Central memory CD8-positive, alpha-beta T cell (primary cell): ENCODE measurements at places on chromosomes 1 and 21.

- no peak for DNase-seq
Measured at GRCh38 chr1:48645883-48646282, 130.8 kb downstream of the BEND5 start.

- no peak for DNase-seq
Measured at GRCh38 chr1:44531785-44532566, 126.9 kb downstream of the RNF220 start.

- no peak for DNase-seq
Measured at GRCh38 chr1:171346881-171347280, 32.9 kb downstream of the FMO4 start.

- no peak for DNase-seq
Measured at GRCh38 chr1:234607109-234608024, 2.6 kb downstream of the IRF2BP2 start.

GRCh38 chr1:170376801-170377385, 155.1 kb upstream of the GORAB start:
- no peak for DNase-seq

DNA sequence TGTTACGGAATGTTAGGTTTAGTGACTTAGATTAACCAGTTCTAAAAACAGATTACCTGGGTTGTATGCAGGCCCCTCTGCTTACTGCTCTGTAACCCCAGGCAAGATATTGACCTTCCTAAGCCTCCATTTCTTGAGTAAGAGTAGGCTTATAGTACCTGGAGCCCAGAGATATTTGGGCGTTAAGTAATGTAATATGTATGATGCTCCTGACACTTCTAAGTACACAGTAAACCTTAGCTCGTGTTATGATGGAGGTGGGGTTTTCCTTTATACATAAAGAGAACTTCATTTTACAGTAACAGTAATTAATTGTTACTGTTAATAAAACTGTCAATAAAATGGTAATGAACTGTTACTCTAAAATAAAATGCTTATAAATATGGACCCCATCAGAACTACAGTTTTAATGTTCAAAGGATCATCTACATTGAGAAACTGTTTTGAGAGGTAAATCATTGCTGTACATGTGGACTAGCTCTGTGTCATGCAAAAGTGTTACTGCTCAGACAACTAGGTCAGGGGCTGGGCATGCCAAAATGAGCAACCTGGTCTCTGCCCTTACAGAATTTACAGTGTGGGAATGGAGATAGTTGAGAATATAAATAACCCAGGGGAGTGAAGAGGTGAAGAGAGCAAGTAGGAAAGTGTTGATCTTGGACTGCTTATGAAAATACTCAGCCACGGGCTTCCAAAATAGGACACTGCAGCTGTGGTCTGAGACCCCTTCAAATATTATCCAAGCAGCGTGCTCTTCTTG, 26.6 kb downstream of the LRRC8C start:
- DNase-seq: no peak

GRCh38 chr1:185578293-185578692, 155.9 kb upstream of the HMCN1 start:
- DNase-seq: no peak

DNA sequence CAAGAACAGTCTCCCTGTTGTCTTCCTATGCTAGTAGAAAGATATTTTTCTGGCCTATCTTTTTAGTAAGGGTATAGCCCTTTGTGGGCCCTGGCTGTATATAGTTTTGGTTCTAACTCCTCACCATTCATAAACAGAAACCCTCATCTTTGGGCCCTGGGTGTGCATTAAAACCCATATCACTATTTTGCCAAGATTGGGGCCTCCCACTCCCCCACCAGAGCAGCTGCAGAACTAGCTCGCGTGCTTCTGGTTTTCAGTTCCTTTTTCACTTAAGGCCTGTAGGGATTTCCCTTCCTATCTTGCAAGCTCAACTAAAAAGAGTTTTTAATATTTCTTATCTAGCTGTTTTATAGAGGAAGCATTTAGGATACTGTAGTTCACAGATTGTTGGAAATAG, 106.4 kb downstream of the RGL1 start:
- DNase-seq: no peak

DNA sequence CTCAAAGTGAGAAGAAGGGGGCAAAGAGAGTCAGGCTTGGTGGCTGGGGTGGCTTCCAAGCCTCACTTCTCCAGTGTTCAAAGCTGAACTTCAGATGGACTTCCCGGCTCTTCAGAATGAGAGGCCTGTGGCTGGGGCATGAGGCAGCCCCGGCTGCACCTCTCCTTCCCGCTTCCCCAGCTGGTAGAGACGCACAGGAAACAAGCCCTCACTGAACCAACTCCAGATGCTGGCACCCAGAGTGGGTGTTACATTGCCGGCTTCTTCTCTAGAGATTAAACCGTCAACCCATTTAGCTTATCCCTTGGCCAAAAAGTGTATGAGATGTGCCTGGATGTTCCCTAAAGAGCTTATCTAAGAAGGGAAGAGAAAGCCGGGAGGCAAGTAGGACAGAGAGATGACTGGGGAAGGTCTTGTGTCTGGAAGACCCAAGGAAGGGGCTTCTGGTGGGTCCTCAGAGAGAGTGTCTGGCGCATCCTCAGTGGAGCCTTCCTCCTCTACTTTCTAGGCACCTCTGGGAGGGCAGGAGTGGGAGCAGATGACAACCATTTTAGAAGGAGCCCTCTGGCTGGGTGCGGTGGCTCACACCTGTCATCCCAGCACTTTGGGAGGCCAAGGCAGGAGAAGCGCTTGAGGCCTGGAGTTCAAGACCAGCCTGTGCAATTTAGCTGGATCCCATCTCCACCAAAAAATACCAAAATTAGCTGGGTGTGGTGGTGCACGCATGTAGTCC, 2.0 kb downstream of the ADAMTSL4 start:
- DNase-seq: no peak

DNA sequence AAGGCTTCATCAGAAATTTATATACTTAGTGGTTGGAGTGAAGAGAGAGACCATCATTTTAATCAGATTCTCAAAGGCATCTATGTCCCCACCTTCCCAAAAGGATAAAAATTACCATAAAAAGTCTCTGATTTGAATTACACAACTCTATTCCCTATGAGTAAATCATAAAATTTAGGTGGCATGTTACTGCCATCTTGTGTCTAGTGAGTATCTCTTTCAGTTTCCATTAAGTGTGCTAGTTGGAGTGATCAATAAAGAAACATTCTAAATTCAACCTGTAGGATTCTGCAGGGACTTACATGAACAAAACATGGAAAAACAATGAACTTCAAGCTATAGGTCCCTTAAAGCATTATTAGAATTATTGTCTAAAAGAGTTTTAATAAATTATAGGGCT, 655.4 kb downstream of the LTN1 start:
- no peak for DNase-seq

DNA sequence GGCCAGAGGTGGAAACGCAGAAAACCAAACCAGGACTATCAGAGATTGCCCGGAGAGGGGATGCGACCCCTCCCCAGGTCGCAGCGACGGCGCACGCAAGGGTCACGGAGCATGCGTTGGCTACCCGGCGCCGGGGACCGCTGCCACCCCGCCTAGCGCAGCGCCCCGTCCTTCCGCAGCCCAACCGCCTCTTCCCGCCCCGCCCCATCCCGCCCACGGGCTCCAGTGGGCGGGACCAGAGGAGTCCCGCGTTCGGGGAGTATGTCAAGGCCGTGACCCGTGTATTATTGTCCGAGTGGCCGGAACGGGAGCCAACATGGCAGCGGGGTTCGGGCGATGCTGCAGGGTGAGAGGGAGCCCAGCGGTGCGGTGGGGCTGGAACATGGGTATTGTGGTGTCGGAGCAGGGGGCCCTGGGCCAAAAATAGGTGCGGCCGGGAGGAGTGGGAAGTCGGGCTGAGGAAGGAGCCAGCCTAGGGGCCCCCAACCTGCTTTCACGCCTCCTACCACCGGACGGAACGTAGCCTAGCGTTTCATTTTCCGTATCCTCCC, at the start of gene ACADM:
TSS of gene ACADM (plus strand) at position 238 of the 551 bp plus-strand sequence. CDS start at position 317, 79 bp downstream.
- peak; percentile 62 for DNase-seq

DNA sequence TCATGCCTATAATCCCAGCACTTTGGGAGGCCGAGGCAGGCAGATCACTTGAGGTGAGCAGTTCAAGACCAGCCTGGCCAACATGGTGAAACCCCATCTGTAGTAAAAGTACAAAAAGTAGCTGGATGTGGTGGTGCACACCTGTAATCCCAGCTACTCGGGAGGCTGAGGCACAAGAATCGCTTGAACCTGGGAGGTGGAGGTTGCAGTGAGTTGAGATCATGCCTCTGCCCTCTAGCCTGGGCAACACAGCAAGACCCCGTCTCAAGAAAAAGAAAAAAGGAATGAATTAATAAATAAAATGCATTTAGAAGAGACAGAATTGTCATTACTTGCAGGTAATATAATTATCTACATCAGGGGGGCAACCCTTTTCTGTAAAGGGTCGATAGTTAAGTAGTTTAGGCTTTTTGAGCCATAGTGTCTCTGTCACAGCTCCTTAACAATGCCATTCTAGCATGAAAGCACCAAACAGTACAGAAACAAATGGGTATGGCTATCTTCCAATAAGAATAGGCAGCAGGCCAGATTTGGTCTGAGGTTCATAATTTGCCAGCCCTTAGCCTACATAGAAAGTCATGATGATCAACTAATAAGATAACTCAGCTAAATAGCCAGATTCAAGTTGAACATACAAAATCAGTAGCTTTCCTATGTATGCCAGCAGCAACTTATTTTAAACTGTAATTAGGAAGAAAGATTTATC, 56.8 kb downstream of the RPRD2 start:
- DNase-seq: no peak

GRCh38 chr1:52239708-52240001, 97.8 kb downstream of the ZFYVE9 start:
- DNase-seq: no peak

DNA sequence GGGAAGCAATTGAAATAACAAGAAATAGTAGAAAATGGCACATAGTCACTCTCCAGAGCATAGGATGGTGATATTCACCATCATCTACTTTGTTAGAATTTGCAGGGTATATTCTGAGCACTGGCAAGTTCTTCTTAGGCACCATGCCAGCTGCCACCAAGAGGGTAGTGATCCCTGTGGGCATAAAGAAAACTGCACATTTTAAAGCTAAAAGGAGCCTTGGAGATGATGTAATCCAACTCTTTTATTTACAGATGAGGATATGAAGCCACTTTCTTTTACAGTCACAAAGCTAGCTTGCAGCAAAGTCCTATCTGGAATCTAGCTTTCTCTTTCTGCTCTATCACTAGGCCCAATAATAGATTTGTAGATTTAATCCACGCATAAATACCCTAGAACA, 69.0 kb downstream of the PTGER3 start:
- DNase-seq: no peak

GRCh38 chr1:213250041-213250440, 199.0 kb downstream of the RPS6KC1 start:
- DNase-seq: no peak

GRCh38 chr1:93904228-93904627, 5.0 kb downstream of the GCLM start:
- no peak for DNase-seq

DNA sequence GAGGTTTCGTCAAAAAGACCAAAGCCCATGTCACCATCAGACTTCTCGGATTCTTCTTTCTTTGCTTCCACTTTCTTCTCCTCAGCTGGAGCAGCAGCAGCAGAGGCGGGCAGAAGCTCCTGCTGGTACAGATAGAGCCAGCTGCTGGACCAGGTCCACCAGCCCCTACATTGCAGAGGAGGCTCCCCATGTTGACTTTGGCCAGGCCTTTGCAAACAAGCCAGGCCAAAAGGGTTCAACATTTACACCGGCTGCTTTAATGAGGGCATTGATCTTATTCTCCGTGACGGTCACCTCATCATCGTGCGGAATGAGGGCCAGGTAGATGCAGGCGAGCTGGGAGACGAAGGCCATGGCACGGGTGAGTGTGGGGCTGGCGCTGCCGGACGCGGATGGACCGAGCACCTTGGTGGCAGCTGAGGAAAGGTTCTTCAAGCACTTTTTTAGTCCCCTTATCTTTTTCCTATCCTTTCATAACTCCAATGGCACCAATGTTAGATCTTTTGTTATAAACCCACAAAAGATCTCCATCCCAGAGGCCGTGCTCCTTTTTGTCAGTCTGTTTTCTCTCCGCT, 358.5 kb downstream of the RGS7 start:
- no peak for DNase-seq

DNA sequence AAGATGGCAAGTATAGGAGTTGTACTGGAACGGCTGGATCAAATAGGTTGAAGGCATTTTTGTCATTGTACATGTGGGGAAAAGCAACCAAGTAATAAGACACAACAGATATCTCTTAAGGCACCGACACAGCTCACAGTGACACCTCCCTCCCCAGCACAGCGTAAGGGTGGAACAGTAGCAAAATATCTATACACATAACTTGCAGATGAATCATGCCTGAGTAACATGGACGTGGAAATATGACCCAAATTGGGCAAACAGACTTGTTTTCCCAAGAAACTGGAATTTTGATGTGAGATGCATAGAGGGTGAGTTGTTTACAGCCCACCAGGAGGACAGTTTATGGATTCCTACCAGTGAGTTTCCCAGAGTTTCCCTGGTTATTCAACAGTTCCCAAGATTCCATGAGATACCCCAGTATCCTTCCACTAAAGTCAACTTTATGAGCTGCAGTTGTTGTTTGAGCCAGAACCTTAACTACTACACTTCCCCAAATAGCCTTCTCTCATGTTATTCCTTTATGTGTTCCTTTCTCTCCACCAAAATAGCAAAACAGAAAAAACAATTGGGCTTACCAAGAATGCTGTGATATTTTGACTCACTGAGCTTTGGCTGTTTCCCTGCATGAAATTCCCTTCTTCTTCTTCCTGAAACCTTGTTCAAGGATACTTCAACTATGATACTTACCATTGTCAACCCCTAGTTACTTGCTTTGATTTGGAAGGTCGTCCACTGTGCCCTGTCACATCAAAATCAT, 7.1 kb upstream of the DR1 start:
- DNase-seq: no peak

DNA sequence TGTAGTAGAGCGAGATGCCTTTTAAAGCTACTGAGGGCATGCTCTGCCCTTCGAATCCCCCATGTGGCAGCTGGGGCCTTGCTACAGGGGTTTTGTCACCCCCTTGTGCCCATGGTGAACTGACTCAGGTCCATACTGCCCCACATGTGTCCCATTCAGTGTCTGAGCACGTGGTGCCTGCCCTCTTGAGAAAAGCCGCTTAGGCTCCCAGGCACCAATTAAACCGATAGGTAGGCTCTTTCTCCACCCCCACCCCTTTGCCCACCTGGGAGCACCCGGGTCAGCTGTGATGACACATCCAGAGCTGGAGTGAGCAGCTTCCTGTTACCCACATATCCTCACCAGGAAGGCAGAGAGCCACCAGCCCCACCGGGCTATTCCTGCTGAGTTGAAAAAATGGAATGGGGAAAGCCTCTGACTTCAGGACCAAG, 30.5 kb downstream of the TMCC2 start:
- no peak for DNase-seq

DNA sequence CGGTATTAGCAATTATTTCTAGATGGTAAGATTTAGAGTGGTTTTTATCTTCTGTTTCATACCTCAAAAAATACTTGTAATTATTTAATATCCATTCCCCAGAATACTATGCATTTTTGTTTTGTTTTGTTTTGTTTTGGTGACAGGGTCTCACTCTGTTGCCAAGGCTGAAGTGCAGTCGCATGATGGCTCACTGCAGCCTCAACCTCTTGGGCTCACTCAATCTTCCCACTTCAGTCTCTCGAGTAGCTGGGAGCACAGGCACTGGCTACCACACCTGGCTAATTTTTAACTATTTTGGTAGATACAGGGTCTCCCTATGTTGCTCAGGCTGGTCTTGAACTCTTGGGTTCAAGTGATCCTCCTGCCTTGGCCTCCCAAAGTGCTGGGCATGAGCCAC, 252.7 kb downstream of the AKT3 start:
- no peak for DNase-seq

- no peak for DNase-seq
Measured at GRCh38 chr1:190258003-190258402, 219.7 kb downstream of the BRINP3 start.
